ENCODE measurements at places on chromosomes 1 and 21. TPM values are rescaled to one million over a fixed set of nuclear protein-coding genes. Genes with fewer than 3 reads are reported as not detected.

DNA sequence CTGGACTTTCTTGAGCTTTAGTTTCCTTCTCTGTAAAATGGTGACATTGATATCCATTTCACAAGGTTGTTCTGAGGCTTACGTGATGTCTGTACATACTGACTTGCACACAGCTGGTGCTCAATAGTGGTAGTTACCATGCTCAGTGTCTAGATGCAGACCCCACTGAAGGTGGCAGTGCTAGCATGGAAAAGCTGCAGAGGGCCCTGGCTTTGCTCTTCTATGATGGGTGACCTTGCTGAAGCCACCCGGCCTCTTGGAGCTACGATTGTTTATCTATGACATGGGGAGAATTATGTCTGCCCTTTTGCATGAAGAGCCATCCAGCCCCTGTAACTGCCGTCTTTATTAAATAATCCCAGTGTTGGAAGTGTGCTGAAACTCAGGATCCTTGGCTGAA lies 131.8 kb downstream of the PLXNA2 start:
- H3K4me3 ChIP-seq = no peak overlapping the region
- H3K27me3 ChIP-seq = no peaks in the 10 kb centered on the region
- H3K36me3 ChIP-seq = peaks cover 5% of the 10 kb centered on the region
- DNase-seq = no peak
- H3K27ac ChIP-seq = no peak overlapping the region
- H3K4me1 ChIP-seq = no peaks in the 10 kb centered on the region

DNA sequence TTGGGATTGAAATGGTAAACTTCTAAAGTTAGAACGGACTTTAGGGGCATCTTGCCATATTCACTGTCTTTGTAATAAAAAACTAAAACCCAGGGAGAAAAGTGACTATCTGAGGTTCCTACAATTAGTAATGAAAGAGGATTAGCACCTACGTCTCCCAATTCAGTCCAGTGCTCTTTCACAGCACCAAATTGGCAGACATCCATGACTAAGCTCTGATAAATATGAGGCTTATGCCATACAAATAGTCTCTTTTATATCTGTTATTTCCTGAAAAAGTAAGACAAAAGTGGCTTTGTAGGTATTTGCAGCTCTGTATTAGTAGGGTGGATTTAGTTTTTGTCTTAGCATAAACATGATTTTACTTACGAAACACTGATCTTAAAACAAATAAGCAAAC lies 315.0 kb upstream of the NRIP1 start:
- H3K36me3 ChIP-seq = no peaks in the 10 kb centered on the region
- no peaks in the 10 kb centered on the region for H3K4me1 ChIP-seq
- H3K4me3 ChIP-seq = no peak overlapping the region
- H3K27ac ChIP-seq = no peak overlapping the region

DNA sequence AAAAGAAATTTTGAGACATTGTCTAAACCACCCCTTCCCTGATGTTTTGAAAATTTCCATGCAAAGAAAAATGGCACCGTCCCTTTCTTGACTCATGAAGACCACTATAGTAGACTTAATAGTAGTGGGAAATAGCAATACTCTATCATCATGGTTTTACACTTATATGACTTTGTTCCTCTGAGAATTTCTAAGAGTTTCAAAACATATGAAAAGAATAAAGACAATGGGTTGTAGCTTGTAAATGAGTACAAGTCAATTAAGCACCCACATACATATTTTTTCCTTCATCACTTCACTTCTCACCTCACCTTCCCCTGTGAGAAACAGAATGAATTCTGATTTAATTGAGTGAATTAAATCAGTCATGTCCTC lies 151.7 kb downstream of the LYPLAL1 start:
- H3K4me3 ChIP-seq = no peak overlapping the region
- H3K27ac ChIP-seq = no peak overlapping the region
- peaks cover 6% of the 10 kb centered on the region for H3K4me1 ChIP-seq
- DNase-seq = no peak

- H3K27ac ChIP-seq = no peak overlapping the region
- H3K4me3 ChIP-seq = no peak overlapping the region
- no peaks in the 10 kb centered on the region for H3K36me3 ChIP-seq
- H3K27me3 ChIP-seq = no peaks in the 10 kb centered on the region
- no peaks in the 10 kb centered on the region for H3K4me1 ChIP-seq
- DNase-seq = no peak
These were observed 246.3 kb downstream of the FGGY start for GRCh38 chr1:59543211-59543668.

The TENT5C gene
- total RNA-seq = 13.6 TPM

DNA sequence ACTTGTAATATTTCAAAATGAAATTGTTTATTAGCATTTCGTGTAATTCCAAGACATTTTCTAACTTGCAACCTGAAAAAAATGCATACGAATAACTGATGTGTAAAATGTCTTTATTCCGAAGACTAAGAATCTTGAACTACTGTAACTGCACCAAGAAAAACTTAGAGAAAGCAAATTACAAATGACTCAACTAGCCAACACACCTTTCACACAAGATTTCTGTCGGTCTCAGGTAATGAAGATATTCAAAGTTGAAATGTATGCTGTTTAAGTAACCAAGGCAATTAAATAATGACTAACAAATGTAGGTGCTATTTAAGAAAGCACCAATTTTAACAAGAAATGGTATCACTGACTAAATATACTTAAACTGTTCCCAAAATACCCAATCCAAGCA lies 2.1 kb downstream of the CLSTN1 start:
- no peak overlapping the region for H3K27ac ChIP-seq
- H3K4me3 ChIP-seq = no peak overlapping the region
- peaks cover 32% of the 10 kb centered on the region for H3K4me1 ChIP-seq

The HSD3B2 gene
- not detected for total RNA-seq

- no peak overlapping the region for H3K27ac ChIP-seq
- H3K27me3 ChIP-seq = no peaks in the 10 kb centered on the region
- no peaks in the 10 kb centered on the region for H3K36me3 ChIP-seq
These were observed 246.4 kb upstream of the NR5A2 start for GRCh38 chr1:199780948-199781670.

All from upper lobe of left lung (tissue), 6 donors.